Mucosa of gallbladder (tissue), 1 donor: ENCODE measurements at places on chromosomes 7 and 10. TPM values are rescaled to one million over a fixed set of nuclear protein-coding genes. Genes with fewer than 3 reads are reported as not detected.

GRCh38 chr7:41994036-41994745 lies 242.8 kb downstream of the GLI3 start:
- DNase-seq: no peak

GRCh38 chr10:133012573-133013359 lies 70.4 kb upstream of the CFAP46 start:
- DNase-seq: peak; percentile 29

DNA sequence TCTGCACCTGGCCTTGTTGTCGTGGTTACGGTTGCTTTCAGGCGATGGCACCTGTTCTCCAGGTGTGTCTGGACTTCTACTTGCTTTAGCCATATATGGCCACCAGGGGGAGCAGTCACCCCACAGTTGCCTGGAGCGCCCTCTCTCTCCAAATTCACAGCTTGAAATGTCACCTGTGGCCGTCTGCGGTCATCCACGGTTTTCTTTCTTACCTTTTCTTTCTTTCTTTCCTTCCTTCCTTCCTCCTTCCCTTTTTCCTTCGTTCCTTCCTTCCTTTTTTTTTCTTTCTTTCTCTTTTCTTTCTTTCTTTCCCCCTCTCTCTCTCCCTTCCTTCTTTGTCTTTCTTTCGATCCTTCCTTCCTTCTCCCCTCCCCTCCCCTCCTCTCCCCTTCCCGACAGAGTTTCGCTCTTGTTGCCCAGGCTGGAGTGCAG lies 150.5 kb upstream of the VKORC1L1 start:
- DNase-seq: peak; percentile 66

GRCh38 chr7:28618383-28618782 lies 206.1 kb downstream of the CREB5 start:
- DNase-seq: no peak

- DNase-seq: no peak
Measured at GRCh38 chr10:1074052-1074747, 18.0 kb downstream of the WDR37 start.

DNA sequence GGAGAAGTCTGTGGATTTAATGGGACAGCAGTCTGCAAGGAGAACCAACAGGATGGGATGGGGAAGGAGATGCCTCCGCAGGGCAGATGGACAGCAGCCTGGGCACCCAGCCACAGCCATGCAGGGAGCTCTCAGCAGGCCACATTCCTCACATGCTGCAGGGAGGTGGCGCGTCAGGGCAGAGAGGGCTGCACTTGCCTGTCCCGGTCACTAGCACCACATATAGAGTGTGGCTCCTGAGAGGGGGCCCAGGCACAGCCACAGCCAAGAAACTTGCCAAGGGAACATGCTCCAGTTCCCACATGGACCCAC lies 86.8 kb upstream of the ZMIZ1 start:
- no peak for DNase-seq

GRCh38 chr7:139588632-139589031 lies 65.1 kb downstream of the CLEC2L start:
- DNase-seq: peak; percentile 19

GRCh38 chr10:113097036-113097435 lies 147.0 kb downstream of the TCF7L2 start:
- no peak for DNase-seq

GRCh38 chr7:42236266-42236975 lies 588 bp downstream of the GLI3 start:
- DNase-seq: no peak

GRCh38 chr7:77455321-77455720 lies 39.2 kb upstream of the GSAP start:
- DNase-seq: peak; percentile 18

GRCh38 chr7:116443101-116443523 lies 56.4 kb upstream of the CAV2 start:
- no peak for DNase-seq

- DNase-seq: no peak
Measured at GRCh38 chr10:92110039-92110794, 180.7 kb downstream of the CPEB3 start.

DNA sequence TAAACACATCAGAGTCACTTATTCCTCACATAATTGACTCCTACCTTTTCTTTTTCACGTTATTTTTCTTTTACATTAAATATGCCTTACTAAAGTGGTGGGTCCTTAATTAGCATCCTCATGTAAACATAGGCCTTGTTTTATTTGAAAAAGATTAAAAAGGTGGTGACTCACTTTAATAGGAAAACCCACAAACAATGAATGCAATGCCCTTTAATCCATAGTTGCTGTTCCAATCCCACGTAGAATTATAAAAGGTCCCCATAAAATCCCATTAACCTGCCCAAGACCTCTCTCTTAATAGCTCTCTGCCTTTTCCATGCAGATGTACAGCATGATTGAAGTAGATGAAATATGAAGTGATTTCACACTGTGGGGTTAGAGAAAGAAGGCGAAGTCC lies 32.2 kb downstream of the SLC16A12 start:
- DNase-seq: no peak

DNA sequence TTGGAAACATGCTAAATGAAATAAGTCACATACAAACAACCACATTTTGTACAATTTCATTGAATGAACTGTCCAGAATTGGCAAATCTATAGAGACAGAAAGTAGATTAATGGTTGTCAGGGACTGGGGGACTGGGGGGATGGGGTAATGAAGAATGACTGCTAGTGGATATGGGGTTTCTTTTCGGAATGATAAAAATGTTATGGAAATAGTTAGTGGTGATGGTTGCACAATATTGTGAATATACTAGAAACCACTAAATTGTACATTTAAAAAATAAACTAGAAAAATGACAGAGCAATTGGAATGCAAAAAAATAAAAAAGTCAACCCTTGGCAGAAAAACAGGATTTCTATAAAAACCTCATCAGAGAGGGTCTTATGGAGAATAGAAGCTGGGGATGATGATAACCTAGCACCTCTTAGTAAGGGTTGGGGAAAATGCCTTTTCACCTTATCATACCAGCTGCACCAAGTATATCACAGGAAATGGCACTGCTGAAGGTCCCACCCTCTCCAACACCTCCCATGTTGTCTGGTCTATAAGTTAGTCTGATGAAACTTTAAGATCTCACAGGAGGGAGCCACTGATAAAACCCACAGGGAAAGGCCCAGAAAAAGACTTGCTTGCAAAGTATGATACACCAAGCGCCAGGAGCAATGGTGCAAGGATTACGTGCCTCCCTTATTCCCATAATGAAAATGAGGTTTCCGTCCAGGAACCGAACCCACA lies 23.1 kb upstream of the JAZF1 start:
- no peak for DNase-seq

GRCh38 chr7:102444961-102445673 lies 11.7 kb downstream of the ORAI2 start:
- DNase-seq: no peak

DNA sequence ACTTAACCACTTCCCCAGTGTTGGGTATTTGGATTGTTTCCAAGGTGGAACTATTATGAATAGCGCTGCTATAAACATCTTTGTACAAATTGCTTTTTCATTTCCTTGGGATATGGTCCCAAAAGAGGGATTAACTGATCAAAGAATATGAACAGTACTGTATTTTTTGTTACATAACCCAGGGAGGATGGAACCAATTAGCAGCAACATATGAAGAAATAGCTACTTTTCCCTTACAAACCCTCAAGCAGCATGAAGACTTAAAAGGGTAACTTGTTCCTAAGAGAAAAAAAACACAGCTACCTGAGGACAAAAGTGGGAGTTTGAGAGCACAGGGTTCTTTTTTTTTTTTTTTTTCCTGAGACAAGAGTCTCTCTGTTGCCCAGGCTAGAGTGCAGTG lies 13.1 kb upstream of the TLX1 start:
- no peak for DNase-seq

- no peak for DNase-seq
Measured at GRCh38 chr7:28354601-28355402, 57.5 kb upstream of the CREB5 start.

GRCh38 chr10:77228559-77228958 lies 409.0 kb downstream of the KCNMA1 start:
- DNase-seq: no peak

DNA sequence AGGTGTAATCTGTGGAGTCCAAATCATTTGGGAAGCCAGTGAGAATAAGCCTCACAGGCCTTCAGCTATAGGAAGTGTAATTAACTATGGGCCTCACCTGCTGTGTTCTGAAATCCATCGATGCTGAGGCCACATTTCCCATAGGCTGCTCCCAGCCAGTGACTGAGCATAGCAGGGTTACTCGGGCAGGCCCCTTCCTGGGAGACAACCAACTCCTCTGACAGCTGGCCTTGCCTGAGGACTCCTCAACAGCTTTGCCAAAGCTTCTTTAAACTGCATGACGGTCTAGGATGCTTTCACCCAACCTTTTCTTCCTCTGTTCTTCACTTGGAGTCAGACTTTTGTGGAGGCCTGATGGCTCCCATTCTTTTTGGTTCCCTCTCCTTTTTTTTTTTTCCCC lies 63.8 kb upstream of the SMNDC1 start:
- no peak for DNase-seq

DNA sequence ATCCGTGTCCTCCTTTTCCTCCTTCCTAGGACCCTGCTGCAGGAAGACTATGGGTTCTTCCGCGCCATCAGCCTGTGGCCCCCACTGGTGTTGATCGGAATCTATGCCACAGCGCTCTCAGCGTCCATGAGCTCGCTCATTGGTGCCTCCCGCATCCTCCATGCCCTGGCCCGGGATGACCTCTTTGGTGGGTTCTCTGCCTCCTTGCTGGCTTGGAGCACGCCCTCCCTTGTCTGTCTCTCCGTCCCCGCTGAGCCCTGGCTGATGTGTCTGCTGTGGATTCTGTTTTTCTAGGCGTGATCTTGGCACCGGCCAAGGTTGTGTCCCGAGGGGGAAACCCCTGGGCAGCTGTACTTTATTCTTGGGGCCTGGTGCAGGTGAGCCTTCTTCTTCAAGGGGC lies 7.3 kb upstream of the TRIP6 start:
- no peak for DNase-seq

Gene FEZF1
- total RNA-seq: 0.09 TPM

Gene C10orf105
- 0.06 TPM for total RNA-seq

Gene BICC1
- 5.1 TPM for total RNA-seq

Gene CFAP46
- total RNA-seq: 1.0 TPM

Gene CALHM2
- total RNA-seq: 24.8 TPM

Gene WNT8B
- total RNA-seq: not detected

Gene CYP2C19
- total RNA-seq: 188 TPM

Gene VWC2
- total RNA-seq: 0.23 TPM

Gene AKR1C8
- not detected for total RNA-seq

Gene SCART1
- 3.6 TPM for total RNA-seq
